H7 (cell line): ENCODE measurements at places on chromosomes 1 and 21. TPM values are rescaled to one million over a fixed set of nuclear protein-coding genes. Genes with fewer than 3 reads are reported as not detected.

DNA sequence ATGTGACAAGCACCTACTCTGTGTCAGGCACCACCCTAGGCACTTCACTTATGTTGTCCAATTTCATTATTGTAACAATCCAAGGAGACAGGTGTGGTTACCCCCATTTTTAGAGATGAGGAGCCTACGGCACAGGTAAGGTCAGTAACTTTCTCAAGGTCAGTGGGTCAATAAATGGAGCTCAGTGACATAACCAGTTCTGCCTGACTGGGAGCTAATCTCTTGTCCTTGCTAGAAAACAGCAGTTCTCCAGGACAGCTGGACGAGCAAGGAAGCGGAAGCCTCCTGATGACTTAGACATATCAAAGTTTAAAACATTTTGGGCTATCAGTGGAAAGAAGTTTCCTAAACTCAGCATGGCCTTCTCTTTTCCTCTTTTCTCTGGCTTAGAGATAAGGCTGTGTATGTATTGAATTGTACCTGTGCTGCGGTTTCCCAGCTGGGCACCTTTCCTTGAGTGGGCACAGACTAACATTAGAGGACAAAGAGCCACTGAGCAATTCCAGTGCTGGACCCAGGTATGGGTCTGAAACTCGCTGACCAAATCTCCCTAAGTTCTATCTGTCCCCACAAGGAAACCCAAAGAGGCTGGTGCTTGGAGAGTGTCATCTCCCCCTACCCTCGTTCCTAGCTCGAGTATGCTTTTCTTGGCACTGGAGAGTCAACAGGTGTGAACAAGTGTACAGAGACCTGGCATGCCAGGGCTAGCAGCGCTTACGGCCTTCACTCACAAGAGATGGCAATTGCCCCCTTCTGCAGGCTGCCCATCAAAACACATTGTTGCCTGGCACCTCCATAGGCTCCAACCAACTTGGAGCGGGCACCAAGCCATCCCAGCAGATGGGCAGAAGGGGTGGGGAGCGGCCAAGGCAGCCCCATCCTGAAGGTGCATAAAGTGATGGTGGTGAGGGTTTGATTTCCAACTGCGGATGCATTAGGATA, 456.1 kb upstream of the PROX1 start:
- no peak for DNase-seq

The CELA3A gene
- total RNA-seq, result not detected in 2 replicates

- DNase-seq, result peak; percentile 56
Measured at GRCh38 chr1:47474278-47475193, 36.7 kb downstream of the FOXD2 start.

- peak; percentile 37 for DNase-seq
Measured at GRCh38 chr21:38440746-38441145, 57.5 kb downstream of the ERG start.

The SPEN gene
- 19.9 and 32.9 TPM in 2 replicates for total RNA-seq
